ENCODE measurements at places on chromosomes 6 and 20.

DNA sequence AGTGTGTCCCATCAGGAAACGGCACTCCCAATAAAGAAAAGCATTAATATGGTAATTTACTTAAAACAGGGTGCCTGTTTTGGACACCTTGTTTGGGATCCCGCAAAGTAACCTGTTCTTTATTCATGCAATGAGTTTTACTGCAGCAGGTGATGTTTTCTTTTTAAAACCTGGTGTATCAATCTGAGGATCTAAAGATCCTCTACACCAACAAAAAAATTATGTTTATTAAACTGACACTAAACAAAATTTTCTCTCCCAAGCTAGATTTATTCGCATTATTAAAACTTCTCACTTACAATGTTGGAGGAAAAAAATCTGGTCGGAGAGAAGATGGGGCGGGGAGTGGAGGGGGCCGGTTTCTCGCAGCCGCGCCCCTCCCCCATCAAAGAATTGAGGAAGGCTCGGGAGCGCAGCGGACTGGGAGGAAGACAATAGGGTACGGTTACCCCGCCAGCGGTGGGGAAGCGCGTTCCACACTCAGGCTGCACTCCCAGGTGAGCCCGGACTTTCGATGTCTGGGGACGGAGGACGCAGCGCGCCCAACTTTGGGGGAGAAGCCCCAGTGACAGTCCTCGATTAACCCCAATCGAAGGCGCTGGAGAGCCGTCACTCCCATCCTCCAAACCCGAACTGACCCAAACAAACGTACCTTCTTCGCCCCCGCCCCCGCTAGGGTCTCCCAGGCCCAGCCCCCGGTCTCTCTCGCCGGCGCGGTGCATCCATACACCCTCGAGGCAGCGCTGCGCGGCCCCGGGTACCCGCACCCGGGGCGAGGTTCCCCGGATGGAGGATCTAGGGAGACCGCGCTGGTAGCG is 1.3 kb downstream of the CD24 start:
- no peak for DNase-seq

- no peak for DNase-seq
Measured at GRCh38 chr6:105560611-105561066, 157.8 kb upstream of the PREP start.

DNA sequence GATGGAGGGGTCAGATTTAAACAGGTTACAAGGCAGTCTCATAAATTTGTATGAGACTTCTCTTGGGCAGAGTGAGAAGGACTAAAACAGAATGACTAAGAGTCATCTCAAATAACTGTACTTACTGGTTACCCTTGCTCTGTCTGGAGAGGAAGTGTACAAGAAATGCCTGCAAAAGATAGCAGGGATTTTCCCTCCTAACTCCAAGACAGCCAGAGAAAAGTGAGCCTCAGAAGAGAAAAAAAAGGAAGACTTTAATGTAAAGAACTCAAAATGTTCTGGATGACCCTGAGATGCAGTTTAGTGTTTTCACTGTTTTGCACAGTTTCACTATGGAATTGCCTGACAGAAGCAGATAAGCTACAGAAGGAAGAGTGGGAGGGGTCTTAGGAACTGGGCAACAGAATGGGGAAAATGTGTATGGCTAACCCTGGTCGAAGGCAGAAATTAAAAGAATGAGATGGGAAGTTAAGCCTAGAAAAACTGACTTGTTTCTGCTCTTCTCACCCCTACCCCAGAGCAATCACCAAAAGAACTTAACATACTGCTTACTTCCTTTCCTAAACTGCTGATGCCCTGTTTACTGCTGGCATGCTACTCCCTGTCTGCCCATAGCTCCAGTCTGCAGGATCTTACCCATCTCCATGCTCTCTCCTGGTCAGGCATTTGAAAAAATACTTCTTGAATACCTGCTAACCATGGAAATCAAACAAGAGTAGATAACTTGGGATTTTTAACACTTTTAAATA is 98.1 kb upstream of the MARCKS start:
- DNase-seq, result no peak

GRCh38 chr6:159594750-159595117 is 98.3 kb downstream of the SOD2 start:
- DNase-seq, result no peak

DNA sequence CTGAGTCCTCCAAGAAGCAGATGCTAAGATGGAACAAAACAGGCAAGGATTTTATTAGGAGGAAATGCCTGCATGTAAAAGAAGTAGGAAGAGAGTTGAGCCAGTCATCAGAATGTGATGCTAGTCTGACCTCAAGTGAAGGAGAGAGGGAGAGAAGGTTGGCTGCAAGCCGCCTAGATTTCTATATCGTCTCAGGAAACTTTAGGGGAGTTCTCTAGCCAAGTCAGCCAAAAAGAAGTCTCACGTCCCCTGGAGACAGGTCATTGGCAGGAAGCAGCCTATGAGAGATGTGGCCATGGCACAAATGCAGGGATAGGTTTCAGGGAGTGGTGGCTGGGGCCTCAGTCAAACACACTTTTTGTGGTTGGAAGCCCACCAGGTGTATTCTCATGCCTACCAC is 378.0 kb downstream of the CD109 start:
- no peak for DNase-seq

DNA sequence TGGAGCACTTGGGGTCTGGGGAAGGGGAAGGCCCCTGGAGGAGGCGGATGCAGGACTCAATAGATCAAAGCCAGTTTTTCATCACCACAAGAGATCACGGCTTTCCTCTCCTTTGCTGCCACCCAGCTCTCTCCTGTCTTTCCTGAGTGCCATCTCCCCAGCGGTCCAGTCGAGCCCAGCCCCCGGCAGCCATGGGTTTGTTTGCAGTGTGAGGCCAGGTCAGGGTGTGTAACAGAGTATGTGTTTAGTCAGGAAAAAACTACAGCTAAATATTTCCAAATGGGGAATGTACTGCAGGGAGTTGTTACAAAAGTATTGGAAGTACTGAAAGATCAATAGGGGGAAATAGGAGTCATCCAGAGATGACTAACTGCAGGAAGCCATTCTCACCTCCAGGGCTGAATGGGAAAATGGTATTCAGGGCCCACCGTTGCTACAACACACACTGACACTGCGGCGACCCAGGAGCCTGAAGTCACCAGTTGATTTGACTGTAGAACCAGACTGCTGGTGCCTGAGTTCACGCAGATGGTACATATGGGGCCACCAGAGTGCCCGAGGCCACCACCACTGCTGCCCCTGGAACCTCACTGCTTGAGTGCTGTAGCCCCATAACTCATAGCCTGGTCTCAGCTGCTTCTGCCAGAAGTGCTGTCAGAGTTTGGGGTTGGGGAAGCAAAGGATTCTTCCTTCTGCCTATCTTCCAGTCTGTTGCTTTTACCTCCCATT is 23.6 kb upstream of the FANCE start:
- DNase-seq, result no peak

DNA sequence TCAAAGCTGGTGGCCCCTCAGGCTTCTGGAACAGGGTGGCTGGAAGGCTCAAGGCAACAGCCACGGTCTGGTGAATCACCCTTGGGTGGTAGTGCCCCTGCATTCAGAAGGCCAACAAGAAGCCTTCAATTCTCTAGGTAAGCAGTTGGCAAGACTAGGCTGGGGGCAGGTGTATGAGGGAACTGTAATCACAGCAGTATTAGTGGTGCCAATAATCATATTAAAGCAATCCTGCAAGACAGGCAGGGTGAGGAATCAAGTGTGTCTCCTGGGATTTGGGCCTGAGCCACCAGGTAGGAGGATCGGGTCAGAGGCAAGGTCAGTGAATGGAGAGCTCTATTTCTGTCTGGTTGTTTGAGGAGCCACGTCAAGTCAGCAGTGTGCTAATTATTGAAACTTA is 24.9 kb upstream of the SCUBE3 start:
- no peak for DNase-seq

DNA sequence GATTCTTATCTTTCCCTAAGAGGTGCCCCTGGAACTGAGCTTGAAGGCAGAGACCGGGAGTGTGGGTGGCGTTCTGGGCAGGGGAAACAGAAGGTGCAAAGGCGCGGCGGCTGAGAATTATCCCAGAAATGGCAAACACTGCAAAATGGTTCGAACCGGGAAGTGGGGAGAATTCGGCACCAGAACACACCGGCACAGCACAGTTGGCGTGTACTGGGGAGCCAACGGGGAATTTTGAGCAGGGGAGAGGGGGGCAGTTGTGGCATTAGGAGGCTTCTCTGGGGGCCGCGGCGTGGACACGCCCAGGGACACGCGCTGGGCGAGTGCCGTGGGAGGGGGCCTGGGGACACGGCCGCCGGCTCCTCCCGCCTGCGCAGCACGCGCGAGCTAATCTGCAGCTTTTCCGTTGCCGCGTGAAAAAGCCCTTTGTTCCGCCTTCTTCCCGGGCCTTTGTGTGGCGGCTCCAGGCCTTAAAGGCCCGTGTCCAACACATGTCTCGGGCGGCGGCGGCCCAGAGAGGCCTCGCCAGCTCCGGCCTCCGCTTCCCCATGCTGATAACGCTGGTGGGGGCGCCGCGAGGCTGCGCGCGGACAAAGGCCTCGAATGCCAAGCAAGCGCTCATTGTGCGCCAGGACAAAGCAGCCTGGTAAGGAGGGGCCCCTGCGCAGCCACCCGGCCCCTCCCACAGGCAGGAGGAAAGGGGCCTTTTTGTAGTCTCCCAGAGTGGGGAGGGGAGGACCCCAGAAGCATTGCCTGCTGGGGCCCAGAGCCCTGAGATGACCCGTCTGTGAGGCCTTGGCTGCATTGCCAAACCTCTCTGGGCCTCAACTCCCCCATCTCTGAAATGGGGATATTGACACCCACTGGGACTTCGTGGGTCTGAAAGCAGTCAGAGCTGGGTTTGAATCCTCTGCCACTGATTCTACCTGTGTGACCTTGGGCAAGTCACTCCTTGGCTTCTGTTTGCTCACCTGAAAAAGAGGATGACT is 82.8 kb downstream of the CD40 start:
- DNase-seq, result no peak

GRCh38 chr6:31087494-31088089 is 24.8 kb downstream of the C6orf15 start:
- peak; percentile 89 for DNase-seq

GRCh38 chr6:107542192-107542668 is 52.3 kb downstream of the SOBP start:
- no peak for DNase-seq

DNA sequence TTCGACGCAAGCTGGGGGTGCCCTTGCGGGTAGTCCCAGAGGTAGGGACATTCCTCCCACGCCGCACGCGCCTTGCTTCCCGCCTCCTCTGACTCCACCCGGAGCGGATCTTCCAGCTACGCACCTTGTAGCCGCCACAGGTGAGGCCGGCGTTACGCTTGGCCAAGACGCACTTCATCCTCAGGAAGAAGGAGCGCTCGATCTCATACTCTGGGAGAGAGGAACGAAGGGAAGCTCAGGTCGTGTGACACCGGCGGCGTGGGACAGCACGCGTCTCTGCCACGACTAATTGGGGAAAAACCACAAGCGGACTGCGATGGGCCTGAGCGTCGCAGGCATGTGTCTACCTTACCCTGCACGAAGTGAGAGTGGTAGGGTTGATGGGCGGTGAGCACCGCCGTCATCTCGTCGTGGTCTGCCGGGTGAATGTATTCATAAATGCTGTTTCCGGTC is 15.5 kb downstream of the SIM1 start:
- no peak for DNase-seq
